ENCODE measurements at places on chromosomes 3 and 15. TPM values are rescaled to one million over a fixed set of nuclear protein-coding genes. Genes with fewer than 3 reads are reported as not detected.

GRCh38 chr3:98038876-98039275 lies 3.8 kb upstream of the GABRR3 start:
- no peak overlapping the region for H3K27ac ChIP-seq
- H3K27me3 ChIP-seq = no peaks in the 10 kb centered on the region
- no peaks in the 10 kb centered on the region for H3K4me1 ChIP-seq
- no peak for DNase-seq
- no peak overlapping the region for H3K4me3 ChIP-seq

Gene PLOD2
- total RNA-seq = 35.8 TPM

- no peaks in the 10 kb centered on the region for H3K4me1 ChIP-seq
- DNase-seq = no peak
- no peak overlapping the region for H3K4me3 ChIP-seq
- no peak overlapping the region for H3K27ac ChIP-seq
- no peaks in the 10 kb centered on the region for H3K27me3 ChIP-seq
Measured at GRCh38 chr15:31932576-31932975, 97.7 kb upstream of the CHRNA7 start.

Gene PTPRG
- total RNA-seq = 108 TPM

Gene GP9
- not detected for total RNA-seq

All from endodermal cell (in vitro differentiated cells).